ENCODE measurements at places on chromosomes 5 and 9.

GRCh38 chr5:657570-657969 lies 35.6 kb downstream of the TPPP start:
- DNase-seq = peak; percentile 40

- DNase-seq = no peak
Measured at GRCh38 chr5:173535976-173536639, 80.3 kb downstream of the BOD1 start.

GRCh38 chr9:89721176-89721700 lies 116.4 kb downstream of the GADD45G start:
- no peak for DNase-seq

DNA sequence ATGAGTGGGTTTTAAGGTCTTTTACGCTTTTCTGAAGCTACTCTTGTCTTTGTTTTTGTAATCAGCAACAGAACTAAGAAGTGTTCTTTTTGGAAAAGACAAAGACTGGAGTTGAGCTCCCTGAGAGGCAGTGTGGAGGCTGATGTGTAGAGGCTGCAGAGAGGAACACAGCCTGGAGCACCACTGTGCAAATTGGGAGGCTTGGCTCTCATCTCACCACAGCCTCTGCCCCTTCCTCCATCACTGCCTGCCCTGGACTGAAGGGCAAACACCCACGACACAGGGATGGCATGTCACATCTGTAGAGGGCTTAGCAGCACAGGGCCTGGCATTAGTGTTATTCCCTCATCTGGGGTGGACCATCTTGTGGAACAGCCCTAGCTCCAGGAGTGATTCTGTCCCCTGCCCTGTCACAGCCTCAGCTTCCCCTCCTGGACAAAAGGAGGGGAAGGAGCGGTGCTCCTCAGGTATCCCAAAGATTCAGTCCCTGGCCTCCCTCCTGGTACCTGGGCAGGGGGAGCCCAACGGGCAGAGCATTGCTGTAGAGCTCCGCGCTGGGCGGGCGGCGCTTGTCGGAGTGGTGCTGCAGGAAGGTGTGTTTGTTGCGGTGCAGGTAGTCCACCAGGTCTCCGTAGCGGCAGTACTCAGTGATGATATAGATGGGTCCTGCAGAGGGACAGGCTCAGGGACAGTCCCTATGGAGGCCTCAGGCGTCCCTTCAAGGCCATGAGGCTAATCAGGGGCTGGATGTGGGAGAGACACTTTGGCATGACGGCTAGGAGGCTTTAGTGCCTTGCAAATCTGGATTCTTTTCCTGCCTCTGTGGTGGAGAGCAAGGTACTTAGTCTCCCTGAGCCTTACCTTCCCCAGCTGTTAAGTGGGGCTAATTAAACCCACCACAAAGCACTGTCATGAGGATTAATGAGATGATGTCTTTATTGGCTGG lies 32.8 kb downstream of the PDGFRB start:
- DNase-seq = no peak

DNA sequence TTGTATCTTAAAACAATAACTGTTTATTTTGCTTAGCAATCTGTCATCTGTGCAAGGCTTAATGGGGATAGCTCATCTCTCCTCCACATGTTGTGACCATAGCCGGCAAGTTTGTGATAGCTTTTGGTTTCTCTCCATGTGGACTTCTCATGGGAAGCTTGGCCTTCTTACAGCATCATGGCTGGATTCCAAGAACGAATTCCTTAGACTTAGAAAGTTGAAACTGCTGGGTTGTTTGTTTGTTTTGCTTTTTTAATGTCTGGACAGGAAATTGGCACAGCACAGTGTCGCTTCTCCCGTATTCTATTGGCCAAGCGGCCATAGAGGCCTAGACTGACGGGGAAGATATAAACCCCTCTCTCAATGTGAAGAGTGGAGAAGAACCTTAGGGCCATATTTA lies 61.0 kb upstream of the PRDM9 start:
- no peak for DNase-seq

DNA sequence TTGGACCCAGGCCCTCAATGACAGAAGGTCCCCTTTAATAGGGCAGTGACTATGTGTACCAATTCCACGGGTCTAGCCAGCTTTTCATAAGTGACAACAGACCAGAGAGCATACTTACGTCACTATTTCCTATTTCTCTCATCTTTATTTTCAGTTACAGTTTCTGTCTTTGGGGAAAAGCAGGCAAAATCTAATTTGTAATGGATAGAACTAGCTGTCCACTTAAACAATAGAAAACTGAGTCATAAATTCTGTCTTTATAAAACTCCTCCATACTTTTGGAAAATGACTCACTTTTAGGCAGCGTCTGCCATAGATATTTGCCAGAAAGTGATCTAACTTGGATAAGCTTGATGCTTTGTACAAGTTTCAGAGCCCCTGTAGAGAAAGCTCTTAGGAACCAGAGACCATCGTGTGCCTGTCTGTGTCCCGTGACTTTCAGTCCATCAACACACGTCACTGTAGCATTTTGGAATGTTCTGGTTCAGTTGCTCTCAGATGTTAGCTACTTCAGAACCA lies 101.9 kb downstream of the F2RL2 start:
- peak; percentile 29 for DNase-seq

GRCh38 chr9:36995927-36996705 lies 38.0 kb downstream of the PAX5 start:
- peak; percentile 78 for DNase-seq

DNA sequence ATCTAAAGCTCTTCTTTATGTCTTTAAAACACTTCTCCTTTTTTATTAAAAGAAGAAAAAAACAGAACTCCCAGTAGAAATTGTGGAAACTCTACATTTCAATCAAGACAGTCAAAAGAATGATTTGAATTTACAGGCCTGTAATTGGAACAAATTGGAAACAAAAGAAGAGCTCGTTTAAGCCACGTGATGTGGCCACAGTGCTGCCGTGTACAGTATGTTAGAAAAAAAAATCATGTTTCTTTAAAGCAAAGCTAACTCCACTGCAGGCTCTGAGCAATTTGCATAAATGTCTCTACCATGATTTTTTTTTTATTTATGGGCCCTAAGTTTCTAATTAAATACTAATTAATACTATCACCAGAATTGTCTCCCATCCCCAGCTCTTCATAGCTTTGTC lies 325.6 kb downstream of the ZSWIM6 start:
- DNase-seq = no peak

DNA sequence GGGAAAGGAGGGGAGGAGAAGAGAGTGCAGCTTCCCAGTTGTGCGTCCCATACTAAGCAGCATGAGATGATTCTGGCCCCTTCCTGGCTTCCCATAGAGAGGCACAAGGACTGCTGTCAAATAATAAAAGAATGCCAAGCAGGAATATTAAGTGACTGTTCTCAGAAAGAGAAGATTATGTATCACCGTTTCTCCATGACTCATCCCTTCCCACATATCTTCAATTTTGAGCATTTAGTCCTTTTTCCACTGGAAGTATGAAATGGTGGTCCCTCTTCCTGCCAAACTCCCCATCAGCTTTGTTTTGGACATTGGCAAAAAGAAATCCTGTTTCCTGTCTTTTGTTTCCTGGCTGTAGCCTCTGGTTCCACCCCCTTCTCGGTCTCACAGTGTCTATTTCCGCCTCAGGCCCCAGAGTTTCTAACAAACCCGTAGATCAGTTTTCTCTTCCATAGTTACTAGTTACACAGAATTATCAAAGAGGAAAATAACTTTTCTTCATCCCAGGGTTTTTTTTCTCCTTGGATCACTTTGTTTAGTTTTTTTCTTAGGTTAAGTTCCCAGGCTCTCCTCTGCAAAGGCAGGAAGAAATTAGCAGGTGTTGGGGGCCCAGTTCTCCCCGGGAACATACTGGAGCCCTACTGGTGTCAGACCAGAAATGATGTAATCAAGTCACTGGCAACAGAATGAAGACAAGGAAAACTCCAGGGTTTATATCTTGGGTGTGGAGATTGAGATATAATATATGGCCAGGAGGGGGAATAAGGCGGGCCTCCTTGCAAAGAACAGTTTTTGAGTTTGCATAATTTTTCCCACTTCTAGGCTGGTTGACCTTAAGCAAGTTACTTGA lies 26.4 kb upstream of the ARHGAP26 start:
- peak; percentile 22 for DNase-seq

DNA sequence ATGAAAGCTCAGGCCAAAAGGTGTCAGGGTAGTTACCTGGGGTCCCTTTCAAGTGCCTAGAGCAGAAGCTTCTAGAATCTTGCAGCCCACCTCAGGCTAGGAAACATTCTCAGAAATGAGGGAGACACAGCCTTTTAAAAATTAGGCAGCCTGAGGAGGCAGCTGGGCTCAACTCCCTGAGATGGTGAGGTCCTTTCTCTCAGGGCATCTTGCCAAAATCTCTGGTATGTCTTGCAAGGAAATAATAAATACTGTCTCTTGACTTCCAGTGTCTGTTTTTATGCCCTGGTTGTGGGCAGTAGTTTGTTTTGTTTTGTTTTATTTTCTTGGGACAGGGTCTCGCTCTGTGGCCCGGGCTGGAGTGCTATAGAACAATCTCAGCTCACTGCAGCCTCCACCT lies 100.9 kb upstream of the APC start:
- DNase-seq = no peak

- no peak for DNase-seq
Measured at GRCh38 chr5:156913719-156914370, 49.2 kb downstream of the TIMD4 start.

GRCh38 chr9:19232823-19233194 lies 2.3 kb downstream of the DENND4C start:
- peak; percentile 27 for DNase-seq

DNA sequence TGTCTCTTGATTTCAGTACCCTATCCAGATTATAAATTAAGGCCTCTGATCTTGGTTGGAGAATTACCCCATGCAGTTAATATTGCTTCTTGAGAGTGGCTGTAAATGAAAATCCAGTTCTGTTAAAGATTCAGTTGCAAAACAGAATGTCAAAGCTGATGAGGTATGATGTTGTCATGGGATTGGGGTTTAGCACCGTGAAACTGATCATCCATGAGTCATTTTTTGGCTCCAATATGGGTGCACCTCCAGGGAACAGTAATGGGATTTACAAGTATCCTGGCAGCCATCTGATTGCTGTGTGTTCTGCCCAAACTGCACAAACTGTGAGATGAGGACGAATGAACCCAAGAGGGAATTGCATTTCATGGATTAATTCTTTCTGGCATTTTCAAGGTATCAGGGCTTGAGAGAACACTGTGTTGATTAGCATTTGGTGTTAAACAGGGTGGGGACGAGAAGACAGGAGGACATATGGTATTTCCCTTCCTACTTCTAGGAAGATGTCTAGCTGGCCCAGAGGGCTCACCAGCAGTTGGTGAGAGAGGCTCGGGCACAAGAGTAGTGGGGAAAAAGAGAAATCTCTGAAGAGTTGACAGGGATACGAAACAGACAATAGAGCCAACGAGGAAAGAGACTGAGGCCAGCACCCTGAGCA lies 214.7 kb downstream of the GAS1 start:
- peak; percentile 73 for DNase-seq

- no peak for DNase-seq
Measured at GRCh38 chr5:78234804-78235203, 59.7 kb downstream of the AP3B1 start.

GRCh38 chr9:100213730-100214477 lies 114.9 kb downstream of the INVS start:
- DNase-seq = peak; percentile 30

- no peak for DNase-seq
Measured at GRCh38 chr9:137479892-137480685, 21.0 kb upstream of the NSMF start.

DNA sequence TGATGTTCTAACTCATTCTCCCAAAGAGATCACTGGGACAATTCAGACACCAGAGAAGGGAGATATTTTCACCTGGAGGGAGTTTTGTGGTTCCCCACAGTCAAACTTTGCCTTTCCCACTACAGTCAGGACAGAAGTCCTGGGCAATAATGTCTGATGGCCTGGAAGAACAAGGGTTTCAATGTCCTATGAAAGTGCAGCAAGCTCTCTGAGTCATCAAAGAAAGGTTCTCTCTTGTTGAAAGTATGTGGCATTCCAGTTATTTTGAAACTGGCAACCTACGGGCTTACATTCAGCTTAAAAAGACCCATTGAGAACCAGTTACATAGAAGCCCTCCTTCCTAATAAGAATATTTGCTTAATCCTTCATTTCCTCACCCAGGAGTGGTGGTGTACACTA lies 103.9 kb downstream of the INSYN2B start:
- DNase-seq = peak; percentile 60

DNA sequence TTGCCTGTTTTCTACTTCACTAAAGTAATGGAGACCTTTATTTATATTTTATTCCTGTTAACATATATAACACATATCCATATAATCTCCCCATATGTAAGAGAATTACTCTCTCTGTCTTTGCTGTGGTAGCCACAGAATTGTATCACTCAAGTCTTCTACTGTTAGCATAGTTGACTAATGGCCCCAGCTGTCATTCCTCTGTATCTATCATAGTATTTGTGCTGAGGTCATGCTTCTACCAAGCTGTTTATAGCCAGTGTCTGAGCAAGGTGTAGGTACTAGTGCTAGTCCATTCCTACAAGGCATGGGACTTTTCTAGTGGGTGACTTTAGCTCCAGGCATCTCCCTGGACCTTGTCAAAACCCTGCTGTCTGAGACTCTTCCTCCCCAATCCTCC lies 244.1 kb downstream of the KIAA0825 start:
- no peak for DNase-seq

All from AG20443 (cell line).